Neural crest cell (in vitro differentiated cells): ENCODE measurements at places on chromosomes 4 and X. TPM values are rescaled to one million over a fixed set of nuclear protein-coding genes. Genes with fewer than 3 reads are reported as not detected.

GRCh38 chrX:149398027-149398426 is 107.1 kb downstream of the IDS start:
- H3K36me3 ChIP-seq = peaks cover 4% of the 10 kb centered on the region
- DNase-seq = no peak
- H3K4me3 ChIP-seq = no peak overlapping the region
- H3K4me1 ChIP-seq = peaks cover 8% of the 10 kb centered on the region

Gene GABRQ
- 0.84 and 0.91 TPM in 2 replicates for total RNA-seq

Gene NPNT
- not detected in 2 replicates for total RNA-seq

Gene GYPE
- total RNA-seq = not detected in 2 replicates

- H3K27ac ChIP-seq = no peak overlapping the region
- H3K4me1 ChIP-seq = no peaks in the 10 kb centered on the region
- no peaks in the 10 kb centered on the region for H3K27me3 ChIP-seq
- H3K4me3 ChIP-seq = no peak overlapping the region
- peaks cover 2% of the 10 kb centered on the region for H3K36me3 ChIP-seq
These were observed 17.0 kb downstream of the OTUD6A start for GRCh38 chrX:70079297-70079696.

Gene GABRE
- 0.44 and 0.50 TPM in 2 replicates for total RNA-seq

GRCh38 chr4:105686571-105686970 is 21.9 kb downstream of the INTS12 start:
- DNase-seq = no peak
- no peak overlapping the region for H3K4me3 ChIP-seq
- H3K4me1 ChIP-seq = no peaks in the 10 kb centered on the region
- no peaks in the 10 kb centered on the region for H3K27me3 ChIP-seq
- H3K36me3 ChIP-seq = peaks cover 6% of the 10 kb centered on the region

GRCh38 chr4:94746746-94747145 is 11.0 kb upstream of the BMPR1B start:
- DNase-seq = no peak
- no peak overlapping the region for H3K4me3 ChIP-seq
- no peaks in the 10 kb centered on the region for H3K27me3 ChIP-seq
- no peaks in the 10 kb centered on the region for H3K36me3 ChIP-seq
- H3K4me1 ChIP-seq = peaks cover 7% of the 10 kb centered on the region

- no peak overlapping the region for H3K4me3 ChIP-seq
- no peak overlapping the region for H3K27ac ChIP-seq
- no peaks in the 10 kb centered on the region for H3K36me3 ChIP-seq
- H3K4me1 ChIP-seq = no peaks in the 10 kb centered on the region
These were observed 488.6 kb downstream of the KCTD8 start for GRCh38 chr4:43959976-43960375.

Gene FAAH2
- total RNA-seq = 0.52 and 0.63 TPM in 2 replicates

- H3K27ac ChIP-seq = no peak overlapping the region
- peaks cover 14% of the 10 kb centered on the region for H3K4me1 ChIP-seq
- no peak for DNase-seq
- peaks cover 5% of the 10 kb centered on the region for H3K36me3 ChIP-seq
- H3K27me3 ChIP-seq = no peaks in the 10 kb centered on the region
These were observed 313.6 kb upstream of the DKK2 start for GRCh38 chr4:107349732-107350131.

Gene TTC29
- total RNA-seq = not detected in 2 replicates

- H3K36me3 ChIP-seq = no peaks in the 10 kb centered on the region
- H3K27ac ChIP-seq = no peak overlapping the region
- no peak overlapping the region for H3K4me3 ChIP-seq
- no peak for DNase-seq
- H3K4me1 ChIP-seq = no peaks in the 10 kb centered on the region
These were observed 371.8 kb upstream of the GALNTL6 start for GRCh38 chr4:171441300-171441941.

DNA sequence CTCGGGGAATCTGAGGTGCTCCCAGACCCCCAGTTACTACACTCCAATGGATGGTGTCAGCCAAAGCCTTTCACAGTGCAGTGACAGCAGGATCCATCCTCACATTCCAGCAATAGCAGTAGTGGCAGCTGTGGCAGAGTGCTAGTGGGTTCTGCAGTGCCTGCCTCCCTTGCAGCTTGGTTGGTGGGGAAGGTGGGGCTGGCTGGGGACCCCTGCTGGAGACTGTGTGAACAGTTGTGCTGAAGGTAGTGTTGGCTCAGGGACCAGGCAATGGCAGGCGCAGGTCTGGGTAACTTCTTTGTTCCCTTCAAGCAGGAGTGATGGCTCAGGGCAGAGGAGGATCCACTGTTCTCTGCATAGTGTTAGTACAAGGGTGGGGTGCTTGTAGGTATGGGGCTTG is 343.7 kb upstream of the TRAM1L1 start:
- no peaks in the 10 kb centered on the region for H3K4me1 ChIP-seq
- no peaks in the 10 kb centered on the region for H3K27me3 ChIP-seq
- DNase-seq = no peak
- no peak overlapping the region for H3K4me3 ChIP-seq
- no peaks in the 10 kb centered on the region for H3K36me3 ChIP-seq

DNA sequence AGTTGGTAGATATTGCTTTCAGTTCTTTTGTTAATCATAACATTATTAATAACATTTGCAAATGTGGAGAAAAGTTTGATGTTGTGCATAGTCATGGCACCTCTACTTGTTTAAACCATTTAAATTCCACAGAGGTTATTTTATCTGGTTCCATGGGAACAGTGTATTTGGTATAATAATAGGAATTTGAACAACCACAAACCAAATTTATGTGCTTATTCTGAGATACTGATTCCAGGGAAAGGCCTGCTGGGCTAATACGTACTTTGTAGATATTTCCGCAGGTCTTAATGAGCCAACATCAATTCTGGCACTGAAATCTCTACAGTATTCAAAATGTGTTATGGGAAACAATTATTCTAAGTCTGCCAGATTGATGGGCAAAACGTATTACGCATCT is 319.0 kb downstream of the DKK2 start:
- no peak overlapping the region for H3K4me3 ChIP-seq
- H3K27me3 ChIP-seq = no peaks in the 10 kb centered on the region
- H3K4me1 ChIP-seq = no peaks in the 10 kb centered on the region

Gene TMSB15C
- 18.7 and 23.2 TPM in 2 replicates for total RNA-seq

- no peak for DNase-seq
- no peak overlapping the region for H3K27ac ChIP-seq
- peaks cover 10% of the 10 kb centered on the region for H3K36me3 ChIP-seq
- H3K4me1 ChIP-seq = peaks cover 11% of the 10 kb centered on the region
- no peaks in the 10 kb centered on the region for H3K27me3 ChIP-seq
- H3K4me3 ChIP-seq = no peak overlapping the region
These were observed 278.0 kb downstream of the ANK2 start for GRCh38 chr4:113327494-113327893.

GRCh38 chr4:151415978-151416377 is 7.0 kb downstream of the FHIP1A start:
- H3K36me3 ChIP-seq = no peaks in the 10 kb centered on the region
- H3K4me3 ChIP-seq = no peak overlapping the region
- H3K27ac ChIP-seq = no peak overlapping the region
- H3K4me1 ChIP-seq = no peaks in the 10 kb centered on the region
- DNase-seq = no peak
- peaks cover 15% of the 10 kb centered on the region for H3K27me3 ChIP-seq

Gene TMEM31
- 2.0 TPM in 1 of 2 replicates, not detected in the other for total RNA-seq

DNA sequence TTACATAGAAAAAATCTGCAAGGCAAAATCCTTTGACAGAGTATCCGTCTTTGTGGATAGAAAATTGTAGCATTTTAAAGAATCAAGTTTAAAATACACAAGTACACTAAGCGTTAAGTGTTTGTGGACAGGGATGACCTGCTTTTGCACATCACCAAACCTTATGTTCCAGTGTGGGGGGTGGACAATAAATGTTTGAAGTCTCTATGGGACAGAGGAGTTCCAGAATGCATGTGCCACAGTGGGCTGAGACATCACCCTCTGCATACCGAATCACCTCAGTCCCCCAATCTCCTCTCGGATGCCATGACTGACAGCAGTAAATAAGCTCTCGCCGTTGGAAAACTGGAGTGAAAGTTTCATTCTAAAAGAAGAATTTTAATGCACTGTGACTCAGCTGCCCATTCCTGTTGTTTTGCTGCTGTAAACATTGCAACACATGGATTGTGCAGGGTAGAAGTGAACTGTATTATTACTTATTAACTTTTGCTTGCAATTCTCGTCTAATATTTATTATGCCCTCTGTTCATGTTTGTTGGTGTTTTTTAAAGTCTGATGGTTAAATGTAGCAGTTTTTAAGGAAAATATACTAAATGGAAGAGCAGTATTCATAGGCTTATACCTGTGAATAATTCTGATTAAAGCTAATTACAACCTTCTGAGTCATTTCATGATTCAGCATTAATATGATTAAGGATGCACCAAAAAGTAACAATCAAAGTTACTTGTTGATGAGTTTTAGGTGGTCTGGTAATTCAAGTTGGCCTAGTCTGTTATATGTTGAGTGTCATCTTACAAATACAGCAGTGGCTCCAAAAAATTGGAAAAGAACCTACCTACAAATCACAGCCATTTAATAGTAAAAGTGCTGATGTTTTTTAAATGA is 24.0 kb downstream of the CDKN2AIP start:
- no peaks in the 10 kb centered on the region for H3K27me3 ChIP-seq
- peaks cover 9% of the 10 kb centered on the region for H3K36me3 ChIP-seq
- no peak overlapping the region for H3K4me3 ChIP-seq
- no peak overlapping the region for H3K27ac ChIP-seq
- H3K4me1 ChIP-seq = peaks cover 10% of the 10 kb centered on the region

DNA sequence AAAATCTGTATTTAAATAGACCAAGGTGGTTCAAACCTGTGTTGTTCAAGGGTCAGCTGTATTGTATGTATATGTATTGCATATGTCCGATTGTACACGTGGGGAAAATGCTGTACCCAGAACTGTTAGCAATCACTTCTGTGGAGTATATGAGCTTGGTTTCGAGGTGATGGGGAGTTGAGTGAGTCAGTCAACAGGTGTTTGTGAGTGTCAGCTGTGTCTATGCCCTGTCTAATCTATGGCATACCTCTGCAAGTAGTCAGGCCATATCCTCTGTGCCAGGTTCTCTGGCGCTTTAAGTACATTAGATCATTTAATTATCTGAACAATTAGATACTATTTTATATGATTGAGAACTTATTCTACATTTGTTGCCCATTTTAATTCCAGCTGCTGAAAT is 7.4 kb downstream of the ZRSR2 start:
- no peak overlapping the region for H3K4me3 ChIP-seq
- H3K4me1 ChIP-seq = peaks cover 5% of the 10 kb centered on the region
- peaks cover 17% of the 10 kb centered on the region for H3K36me3 ChIP-seq
- no peak overlapping the region for H3K27ac ChIP-seq
- no peak for DNase-seq
